ENCODE measurements at places on chromosomes 3 and 15. TPM values are rescaled to one million over a fixed set of nuclear protein-coding genes. Genes with fewer than 3 reads are reported as not detected.

Gene SIDT1
- 0.04 TPM for total RNA-seq

Gene GP9
- total RNA-seq, result not detected

Gene GALNT15
- 0.57 TPM for total RNA-seq

Gene ZBTB20
- 1.2 TPM for total RNA-seq

Gene DCBLD2
- 246 TPM for total RNA-seq

Gene SENP8
- 2.3 TPM for total RNA-seq

Gene DIPK2A
- 12.0 TPM for total RNA-seq

Gene KCNMB3
- 0.16 TPM for total RNA-seq

Gene HHATL
- total RNA-seq, result not detected

Gene AP3B2
- 0.78 TPM for total RNA-seq

Gene ITIH4
- 1.7 TPM for total RNA-seq

Gene CYP8B1
- not detected for total RNA-seq

Gene ISL2
- total RNA-seq, result 0.11 TPM

Gene GRK7
- total RNA-seq, result not detected

Gene ZNF502
- total RNA-seq, result 2.7 TPM

Gene GHSR
- total RNA-seq, result not detected

Gene TMEM40
- total RNA-seq, result 30.8 TPM

Gene ZNF80
- not detected for total RNA-seq

Gene KLF15
- total RNA-seq, result not detected

Gene HTR3E
- not detected for total RNA-seq

Gene SH2D7
- not detected for total RNA-seq

Gene FSD2
- not detected for total RNA-seq

Gene CMTM8
- total RNA-seq, result 2.5 TPM

Gene IQSEC1
- total RNA-seq, result 7.5 TPM

Measured in hair follicular keratinocyte (primary cell).